Stimulated activated CD8-positive, alpha-beta memory T cell treated with anti-CD3 and anti-CD28 coated beads, Interleukin-12 subunit alpha, Interleukin-12 subunit beta, amount 100 ng/mL, for 1 hour (primary cell): ENCODE measurements at places on chromosomes 2 and 18.

GRCh38 chr2:109633284-109633961 is 19.3 kb downstream of the SOWAHC start:
- no peak for DNase-seq

DNA sequence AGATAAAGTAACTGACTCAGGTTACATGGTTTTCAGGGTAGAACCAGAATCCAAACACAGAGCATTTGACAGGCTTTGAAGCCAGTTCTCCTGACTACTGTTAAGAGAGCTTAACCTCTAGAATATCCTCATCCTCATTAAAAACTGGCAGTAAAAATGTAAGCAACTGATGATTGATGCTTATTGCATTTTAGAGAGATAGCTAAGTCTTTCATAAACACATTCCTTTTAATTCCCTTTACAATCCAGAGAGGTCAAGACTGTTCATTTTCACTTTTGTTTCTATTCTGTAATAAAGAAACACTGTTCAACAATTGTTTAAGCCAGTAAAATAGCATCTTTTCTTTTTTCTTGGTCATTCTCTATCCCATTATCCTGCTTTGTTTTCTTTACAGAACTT is 53.9 kb upstream of the RAB27B start:
- DNase-seq, result no peak

DNA sequence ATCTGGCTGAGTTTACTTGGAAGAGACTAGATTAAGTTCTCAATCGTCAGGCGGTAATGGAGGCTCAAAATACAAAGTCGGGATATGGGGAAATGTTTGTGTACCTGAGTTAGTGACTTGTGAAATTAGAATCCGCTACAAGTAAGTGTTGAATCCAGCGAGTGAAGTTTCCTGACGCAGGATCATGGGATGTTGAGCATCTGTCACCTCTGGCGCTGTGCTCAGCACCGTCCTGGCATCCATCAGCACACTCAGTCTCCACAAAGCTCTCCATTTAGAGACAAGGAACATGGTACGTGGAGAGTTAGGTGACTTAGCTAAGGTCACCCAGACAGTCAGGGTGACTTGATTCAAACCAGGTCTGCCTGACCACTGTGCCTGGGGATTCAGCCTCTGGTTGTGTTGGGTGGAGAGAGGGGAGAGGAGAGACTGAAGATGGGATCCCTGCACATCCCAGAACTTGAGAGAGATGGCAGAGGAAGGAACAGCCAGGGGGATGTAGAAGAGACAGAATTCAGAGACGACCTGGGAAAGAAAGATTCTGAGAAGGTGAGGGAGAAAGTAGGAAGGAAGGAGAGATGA is 251.2 kb downstream of the ACKR3 start:
- no peak for DNase-seq

DNA sequence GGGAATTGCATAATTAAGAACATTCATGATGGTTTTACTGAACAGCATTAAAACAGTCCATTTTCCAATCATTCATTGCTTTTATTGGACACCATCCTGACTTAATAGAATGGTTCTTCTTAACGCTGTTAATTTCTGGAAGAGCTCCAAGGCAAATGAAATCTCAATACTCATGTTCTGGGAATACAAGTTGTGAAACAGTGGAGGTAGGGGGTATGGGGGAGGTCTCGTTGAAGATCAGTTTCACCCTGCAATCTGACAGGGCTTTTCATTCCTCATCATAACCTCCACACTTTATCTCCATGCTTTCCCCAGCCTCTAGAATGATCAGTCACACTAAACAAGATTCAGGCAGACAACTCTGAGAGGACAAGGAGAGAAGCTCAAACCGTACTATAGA is 113.6 kb downstream of the ETAA1 start:
- no peak for DNase-seq

DNA sequence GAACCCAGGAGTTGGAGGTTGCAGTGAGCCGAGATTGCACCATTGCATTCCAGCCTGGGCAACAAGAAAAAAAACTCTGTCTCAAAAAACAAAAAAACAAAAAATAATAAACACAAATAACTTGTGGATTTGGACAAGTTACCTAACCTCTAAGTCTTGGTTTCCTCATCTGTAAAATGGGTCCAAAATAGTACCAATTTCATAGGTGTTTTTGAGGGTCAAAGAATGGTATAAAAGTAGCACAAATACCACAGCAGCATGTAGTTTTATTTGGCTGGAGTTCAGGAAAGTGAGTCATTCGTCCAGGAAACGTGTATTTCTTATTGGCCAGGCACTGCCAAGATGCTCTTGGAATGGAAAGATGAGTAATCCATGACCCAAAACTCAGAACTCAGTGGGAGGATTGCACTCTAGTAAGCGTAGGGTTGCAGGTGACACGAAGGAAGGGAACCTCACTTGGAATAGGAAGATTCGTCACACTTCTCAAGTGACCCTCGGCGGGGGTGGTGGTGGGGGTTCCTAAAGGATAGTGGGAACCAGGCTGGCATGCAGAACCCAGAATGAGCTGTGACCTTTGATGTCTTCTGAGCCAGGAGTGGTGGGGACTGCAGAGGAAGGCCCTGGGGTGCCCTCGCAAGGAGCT is 24.4 kb downstream of the GRHL1 start:
- no peak for DNase-seq

DNA sequence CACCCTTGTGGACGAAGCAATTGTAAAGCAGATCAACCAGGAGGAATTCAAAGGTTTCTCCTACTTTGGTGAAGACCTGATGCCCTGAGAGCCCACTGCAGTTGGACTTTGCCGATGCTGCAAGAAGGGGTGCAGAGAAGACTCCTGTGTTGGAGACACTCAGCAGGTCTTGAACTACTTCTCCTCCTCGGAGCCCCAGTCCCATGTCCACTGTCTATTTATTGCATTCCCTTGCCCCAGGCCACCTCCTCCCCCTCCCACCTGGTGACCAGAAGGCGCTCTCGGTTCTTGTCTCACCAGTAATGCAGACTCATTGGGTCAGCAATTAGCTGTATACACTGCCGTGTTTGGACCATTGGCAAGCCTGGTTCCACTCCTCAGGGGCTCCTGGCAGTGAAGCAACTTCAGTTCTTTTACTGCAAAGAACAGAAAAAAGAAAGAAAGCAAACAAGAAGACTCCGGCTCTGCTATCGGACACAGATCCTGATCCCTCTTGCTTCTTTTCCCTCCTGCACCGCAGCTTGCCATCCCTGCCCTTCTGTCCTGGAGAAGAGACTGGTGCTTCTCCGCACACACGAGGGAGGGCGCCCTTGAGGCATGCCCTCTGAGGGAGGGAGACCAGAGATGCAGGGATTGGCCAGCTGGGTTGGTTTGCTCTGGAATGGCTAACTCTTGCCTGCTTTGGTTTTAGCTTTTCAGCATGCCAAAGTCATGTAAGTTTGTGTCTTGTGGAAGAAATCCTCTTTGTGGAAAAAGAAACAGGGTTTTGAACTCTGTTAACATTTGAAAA is 112.2 kb upstream of the EPAS1 start:
- no peak for DNase-seq

DNA sequence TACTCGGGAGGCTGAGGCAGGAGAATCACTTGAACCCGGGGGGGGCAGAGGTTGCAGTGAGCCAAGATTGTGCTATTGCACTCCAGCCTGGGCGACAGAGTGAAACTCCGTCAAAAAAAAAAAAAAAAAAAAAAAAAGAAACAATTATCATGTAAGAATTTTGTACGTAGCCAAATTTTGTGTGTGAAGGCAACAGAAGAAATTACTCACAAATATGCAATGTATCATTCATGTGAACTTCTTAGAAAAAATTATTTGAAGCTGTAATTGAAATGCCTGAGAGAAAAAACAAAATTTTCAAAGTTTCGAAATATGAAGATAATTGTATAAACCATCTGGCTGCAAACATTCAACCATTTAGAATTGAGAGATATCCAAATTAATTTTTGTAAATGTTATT is 204.8 kb upstream of the PARD3B start:
- no peak for DNase-seq

GRCh38 chr18:4906856-4907255 is 290.2 kb downstream of the AKAIN1 start:
- DNase-seq, result no peak

DNA sequence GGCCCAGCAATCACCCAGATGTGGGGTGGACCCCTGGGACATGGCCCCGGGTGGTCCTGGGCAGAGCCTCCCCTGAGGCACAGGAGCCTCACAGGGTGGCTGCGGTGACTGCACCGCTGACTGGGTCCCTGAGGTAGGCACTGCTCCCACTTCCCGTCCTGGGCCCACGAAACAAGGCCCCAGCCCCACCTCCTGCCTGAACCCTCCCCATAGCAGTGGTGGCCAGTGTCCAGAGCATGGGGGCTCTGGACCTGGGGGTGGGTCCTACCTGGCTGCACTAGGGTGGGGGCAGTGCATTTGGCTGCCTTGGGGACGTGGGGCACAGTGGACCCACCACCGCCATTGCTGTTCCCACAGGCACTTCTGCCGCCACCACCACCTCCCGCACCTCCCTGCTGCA is 39.4 kb downstream of the TDRD15 start:
- DNase-seq, result no peak

DNA sequence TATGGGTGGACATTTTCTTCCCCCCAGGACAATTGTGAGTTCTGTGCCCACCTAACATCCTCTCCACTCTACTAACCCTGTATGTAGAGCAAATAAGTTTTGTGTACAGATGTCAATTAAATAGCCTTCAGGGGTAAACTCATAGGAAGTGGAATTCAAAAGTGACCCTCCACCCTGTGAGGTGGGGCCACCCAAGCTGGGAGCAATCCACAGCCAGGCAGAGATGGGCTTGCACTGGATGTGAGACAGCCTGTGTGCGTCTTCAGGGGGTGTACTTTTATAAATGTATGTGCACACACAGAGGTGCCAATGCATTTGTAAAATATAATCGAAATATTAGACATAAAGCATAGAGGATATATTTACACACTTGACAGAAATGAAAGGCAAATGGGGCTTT is 33.1 kb upstream of the ATP6V1B1 start:
- no peak for DNase-seq
